ENCODE measurements at places on chromosomes 2 and 18. TPM values are rescaled to one million over a fixed set of nuclear protein-coding genes. Genes with fewer than 3 reads are reported as not detected.

DHRS9 gene
- 3.3 TPM for polyA plus RNA-seq

ZNF519 gene
- 0.91 TPM for polyA plus RNA-seq

CYBRD1 gene
- polyA plus RNA-seq: 72.7 TPM

SOWAHC gene
- 18.0 TPM for polyA plus RNA-seq

IL36B gene
- polyA plus RNA-seq: 0.14 TPM

DNA sequence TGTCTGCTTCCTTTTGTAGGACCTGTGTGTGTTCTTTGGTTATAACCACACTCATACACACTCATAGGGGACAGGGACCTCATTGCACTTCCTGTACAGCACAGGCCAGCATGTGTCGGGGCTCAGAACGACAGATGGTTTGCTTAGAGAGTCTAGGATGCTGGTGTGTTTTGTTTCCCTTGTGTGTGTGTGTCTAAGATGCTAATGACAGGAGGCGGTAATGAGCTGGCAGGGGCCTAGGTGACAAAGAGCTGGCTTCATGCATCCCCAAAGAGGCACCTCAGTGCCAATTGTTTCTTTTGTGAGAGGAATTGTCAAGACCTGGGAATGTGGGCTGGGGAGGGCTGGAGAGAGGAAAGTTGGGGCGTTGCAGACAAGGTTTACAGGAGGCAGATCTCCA, 66.6 kb downstream of the CELF4 start:
- DNase-seq: no peak

DNA sequence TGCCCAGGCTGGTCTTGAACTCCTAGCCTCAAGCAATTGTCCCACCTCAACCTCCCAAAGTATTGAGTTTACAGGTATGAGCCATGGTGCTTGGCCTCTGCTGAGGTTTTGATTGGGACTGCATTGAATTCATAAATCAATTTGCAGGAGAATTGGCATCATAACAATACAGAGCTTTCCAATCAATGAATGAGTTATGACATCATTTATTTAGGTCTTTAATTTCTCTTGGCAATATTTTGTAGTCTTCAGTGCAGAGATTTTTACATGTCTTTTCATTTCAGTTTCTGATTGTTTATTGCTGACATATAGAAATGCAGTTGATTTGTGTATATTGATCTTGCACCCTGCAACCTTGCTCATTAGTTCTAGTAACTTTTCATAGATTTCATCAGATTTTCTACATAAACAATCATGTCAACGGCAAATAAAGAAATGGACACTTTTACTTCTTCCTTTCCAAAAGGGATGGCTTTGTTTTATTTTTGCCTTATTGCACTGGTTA, 119.9 kb downstream of the TFCP2L1 start:
- DNase-seq: no peak

GRCh38 chr2:53994818-53995808, 24.3 kb upstream of the PSME4 start:
- DNase-seq: no peak

DNA sequence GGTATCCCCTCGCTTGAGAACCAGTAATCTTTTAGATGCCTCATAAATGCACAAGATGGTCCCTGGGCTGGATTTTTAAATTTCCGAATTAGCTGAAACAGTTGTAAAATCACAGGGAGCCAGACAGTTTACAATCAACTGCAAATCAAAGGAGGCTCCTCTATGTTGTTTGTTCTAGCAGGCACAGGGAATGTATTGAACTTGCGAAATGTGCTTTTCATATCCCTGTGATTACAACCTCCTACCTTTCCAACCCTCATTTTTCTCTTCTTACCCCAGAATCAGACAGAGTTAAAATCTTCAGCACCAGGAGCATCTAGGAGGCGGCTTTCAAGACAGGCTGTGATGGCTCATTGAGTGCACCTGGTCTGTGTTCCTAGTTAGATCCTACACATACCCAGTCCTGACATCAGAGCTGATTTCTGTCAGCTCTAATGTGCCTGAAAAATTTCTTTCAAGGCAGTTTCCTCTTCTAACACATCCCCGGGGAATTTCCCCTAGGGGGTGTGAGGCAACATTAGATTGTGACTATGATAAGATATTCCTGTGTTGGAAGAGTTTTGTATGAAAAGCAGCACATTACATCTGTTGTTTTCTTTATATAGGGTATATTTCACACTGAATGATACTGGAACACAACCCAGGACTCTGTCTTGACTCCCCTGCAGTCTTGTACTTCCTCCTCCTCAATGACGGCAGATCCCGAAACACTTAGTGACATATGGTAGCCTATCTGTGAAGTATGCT, 17.9 kb upstream of the CAVIN2 start:
- DNase-seq: no peak

DNA sequence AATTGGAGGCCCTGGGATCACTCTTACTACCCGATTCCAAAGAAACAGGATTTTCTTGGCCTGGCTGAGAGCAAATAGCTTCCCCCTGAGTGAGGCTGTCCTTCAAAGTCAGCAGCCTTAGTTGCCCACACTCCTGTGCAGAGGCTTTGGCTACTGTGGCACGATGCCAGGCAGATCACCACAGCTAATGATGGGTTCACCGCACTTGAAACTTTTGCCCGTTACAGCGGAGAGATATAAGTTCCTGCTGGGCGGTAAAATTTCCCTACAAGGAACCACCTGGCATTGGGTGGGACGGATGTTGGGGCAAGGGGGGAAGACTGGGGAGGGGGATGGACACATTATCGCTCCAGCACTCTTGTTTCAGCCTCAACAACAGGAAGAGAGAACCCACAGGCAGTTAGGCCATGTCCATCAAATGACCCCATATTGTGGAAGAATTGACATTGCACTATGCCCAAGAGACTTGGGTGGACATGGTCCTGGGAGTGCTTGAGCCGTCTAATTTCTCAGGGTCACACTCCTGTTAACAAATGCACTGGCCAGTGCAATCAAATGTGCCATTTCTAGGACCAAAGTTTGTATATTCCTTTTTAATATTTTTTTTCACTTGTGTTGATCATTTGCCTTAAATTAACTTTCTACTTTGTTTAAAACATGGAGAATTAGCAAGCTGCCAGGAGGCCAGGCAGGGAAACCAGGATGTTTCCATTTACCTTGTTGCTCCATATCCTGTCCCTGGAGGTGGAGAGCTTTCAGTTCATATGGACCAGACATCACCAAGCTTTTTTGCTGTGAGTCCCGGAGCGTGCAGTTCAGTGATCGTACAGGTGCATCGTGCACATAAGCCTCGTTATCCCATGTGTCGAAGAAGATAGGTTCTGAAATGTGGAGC, 4.4 kb downstream of the IL1B start:
- DNase-seq: no peak
